Testis (tissue), 5 donors: ENCODE measurements at places on chromosomes 2 and 18.
A peak's percentile ranks its signal among the peaks of the same experiment; 100 is the strongest.

DNA sequence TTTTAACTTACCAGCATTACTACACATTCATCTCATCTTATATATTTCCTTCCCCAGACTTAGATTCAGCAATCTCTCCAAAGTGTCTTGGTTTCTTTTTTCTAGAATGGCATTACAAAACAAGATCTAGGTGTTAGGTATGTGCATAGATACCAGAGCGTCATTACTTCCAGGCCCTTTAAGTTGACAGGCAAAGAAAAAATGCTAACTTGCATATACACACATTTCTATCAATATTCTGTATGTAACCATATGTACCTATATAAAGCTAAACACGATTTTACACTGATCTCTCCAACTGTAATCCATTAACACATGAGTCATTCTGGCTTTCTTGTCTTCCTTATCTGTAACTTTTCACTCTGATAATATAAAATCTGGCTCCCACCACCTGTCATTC, 503.8 kb upstream of the NRXN1 start:
- DNase-seq = no peak
- no peak overlapping the region for H3K27ac ChIP-seq
- no peaks in the 10 kb centered on the region for H3K4me1 ChIP-seq
- H3K4me3 ChIP-seq = no peak overlapping the region

GRCh38 chr18:21741562-21742314, 1.1 kb downstream of the MIB1 start:
- peak overlapping the region; percentile 98 for H3K27ac ChIP-seq
- peak overlapping the region; percentile 99 for H3K4me3 ChIP-seq
- DNase-seq = peak; percentile 40
- no peaks in the 10 kb centered on the region for H3K36me3 ChIP-seq
- no peaks in the 10 kb centered on the region for H3K27me3 ChIP-seq

DNA sequence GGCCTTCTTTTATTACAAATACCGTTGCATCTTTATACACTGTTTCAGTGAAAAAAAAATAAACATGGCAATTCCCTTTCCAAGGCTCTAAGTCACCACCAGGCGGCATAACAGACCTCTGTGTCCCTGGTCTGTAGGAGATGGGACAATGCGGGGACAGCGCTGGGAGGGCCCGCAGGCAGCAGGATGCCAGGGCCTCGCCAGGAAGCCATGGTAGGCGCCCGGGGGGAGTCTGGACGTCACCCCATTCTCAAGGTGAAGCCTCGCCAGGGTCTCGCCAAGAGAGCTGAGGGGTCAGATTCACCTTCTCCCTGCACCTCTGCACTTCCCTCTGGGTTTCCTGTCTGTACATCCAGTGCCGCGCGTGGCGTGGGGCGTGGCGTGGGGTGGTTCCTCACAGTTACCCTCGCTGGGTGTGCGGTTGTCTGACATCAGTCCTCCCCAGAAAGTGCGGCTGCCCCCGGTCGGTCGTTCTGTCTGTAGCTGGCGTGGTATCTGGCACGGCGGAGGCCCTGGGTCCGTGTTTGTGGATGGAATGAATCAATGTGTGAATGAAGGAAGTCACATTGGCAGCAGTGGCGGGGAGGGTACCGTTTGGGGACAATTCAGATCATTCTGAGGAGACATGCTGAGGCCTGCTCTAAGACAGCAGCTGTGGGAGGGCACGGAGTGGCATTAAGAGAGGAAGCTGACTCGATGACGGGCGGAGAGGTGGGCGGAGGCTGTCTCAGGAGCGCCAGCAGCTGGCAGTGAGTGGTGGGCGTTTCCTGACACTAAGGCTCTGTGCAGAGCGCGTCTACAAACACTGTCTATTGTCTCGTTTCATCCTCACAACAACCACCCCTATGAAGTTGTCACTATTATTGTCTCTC, 46.0 kb downstream of the LRRFIP1 start:
- no peak overlapping the region for H3K4me3 ChIP-seq
- H3K36me3 ChIP-seq = no peaks in the 10 kb centered on the region
- H3K27me3 ChIP-seq = no peaks in the 10 kb centered on the region

- no peaks in the 10 kb centered on the region for H3K36me3 ChIP-seq
- no peaks in the 10 kb centered on the region for H3K27me3 ChIP-seq
- no peak for DNase-seq
- no peaks in the 10 kb centered on the region for H3K4me1 ChIP-seq
Observed at GRCh38 chr2:156537141-156537540, 101.0 kb downstream of the GPD2 start.

GRCh38 chr2:179201869-179202268, 62.8 kb downstream of the SESTD1 start:
- H3K4me1 ChIP-seq = no peaks in the 10 kb centered on the region
- no peak overlapping the region for H3K4me3 ChIP-seq
- no peak for DNase-seq

- no peaks in the 10 kb centered on the region for H3K27me3 ChIP-seq
- no peaks in the 10 kb centered on the region for H3K4me1 ChIP-seq
- no peak overlapping the region for H3K27ac ChIP-seq
- DNase-seq = no peak
- H3K4me3 ChIP-seq = no peak overlapping the region
Observed at GRCh38 chr2:136051725-136052048, 66.3 kb upstream of the DARS1 start.

GRCh38 chr2:59249441-59250306, 1008.5 kb upstream of the FANCL start:
- H3K27me3 ChIP-seq = no peaks in the 10 kb centered on the region
- no peaks in the 10 kb centered on the region for H3K36me3 ChIP-seq
- H3K27ac ChIP-seq = no peak overlapping the region
- no peak overlapping the region for H3K4me3 ChIP-seq
- peak; percentile 16 for DNase-seq

DNA sequence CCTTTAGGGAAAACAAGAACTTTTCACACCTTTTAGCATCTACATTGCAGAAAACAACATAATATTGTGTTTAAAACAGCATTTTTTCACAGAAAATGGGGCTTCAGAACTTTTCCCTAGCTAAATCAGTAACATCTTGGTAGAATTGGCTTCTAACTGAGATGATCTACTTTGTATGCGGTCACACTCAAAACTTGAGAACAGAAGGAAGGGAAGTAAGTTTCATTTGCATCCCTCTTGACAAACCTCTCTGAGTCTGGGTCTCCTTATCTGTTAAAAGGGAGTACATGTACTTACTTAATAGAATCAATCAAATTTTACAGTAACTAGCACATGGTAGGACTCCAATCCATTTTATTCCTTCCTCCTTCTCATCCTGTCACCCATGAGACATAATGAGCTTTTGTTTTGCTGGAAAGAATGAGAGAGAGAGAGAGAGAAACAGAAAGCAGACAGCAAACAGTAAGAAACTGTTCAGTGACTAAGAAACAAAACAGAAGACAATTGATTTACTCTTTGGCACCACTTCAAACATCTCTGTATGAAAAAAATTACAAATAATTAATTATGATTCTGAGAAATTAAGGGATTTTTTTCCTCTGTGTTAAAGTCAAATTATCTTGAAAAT, 387.3 kb downstream of the SATB2 start:
- H3K36me3 ChIP-seq = no peaks in the 10 kb centered on the region
- H3K27me3 ChIP-seq = no peaks in the 10 kb centered on the region
- DNase-seq = no peak

- no peak overlapping the region for H3K27ac ChIP-seq
- H3K27me3 ChIP-seq = no peaks in the 10 kb centered on the region
- no peak overlapping the region for H3K4me3 ChIP-seq
- no peaks in the 10 kb centered on the region for H3K4me1 ChIP-seq
- no peak for DNase-seq
Observed at GRCh38 chr2:181304011-181304844, 153.0 kb upstream of the ITGA4 start.

GRCh38 chr2:67631483-67631882, 234.3 kb downstream of the ETAA1 start:
- no peak for DNase-seq
- H3K27ac ChIP-seq = no peak overlapping the region
- H3K36me3 ChIP-seq = no peaks in the 10 kb centered on the region
- H3K4me1 ChIP-seq = no peaks in the 10 kb centered on the region
- H3K4me3 ChIP-seq = no peak overlapping the region
- no peaks in the 10 kb centered on the region for H3K27me3 ChIP-seq

DNA sequence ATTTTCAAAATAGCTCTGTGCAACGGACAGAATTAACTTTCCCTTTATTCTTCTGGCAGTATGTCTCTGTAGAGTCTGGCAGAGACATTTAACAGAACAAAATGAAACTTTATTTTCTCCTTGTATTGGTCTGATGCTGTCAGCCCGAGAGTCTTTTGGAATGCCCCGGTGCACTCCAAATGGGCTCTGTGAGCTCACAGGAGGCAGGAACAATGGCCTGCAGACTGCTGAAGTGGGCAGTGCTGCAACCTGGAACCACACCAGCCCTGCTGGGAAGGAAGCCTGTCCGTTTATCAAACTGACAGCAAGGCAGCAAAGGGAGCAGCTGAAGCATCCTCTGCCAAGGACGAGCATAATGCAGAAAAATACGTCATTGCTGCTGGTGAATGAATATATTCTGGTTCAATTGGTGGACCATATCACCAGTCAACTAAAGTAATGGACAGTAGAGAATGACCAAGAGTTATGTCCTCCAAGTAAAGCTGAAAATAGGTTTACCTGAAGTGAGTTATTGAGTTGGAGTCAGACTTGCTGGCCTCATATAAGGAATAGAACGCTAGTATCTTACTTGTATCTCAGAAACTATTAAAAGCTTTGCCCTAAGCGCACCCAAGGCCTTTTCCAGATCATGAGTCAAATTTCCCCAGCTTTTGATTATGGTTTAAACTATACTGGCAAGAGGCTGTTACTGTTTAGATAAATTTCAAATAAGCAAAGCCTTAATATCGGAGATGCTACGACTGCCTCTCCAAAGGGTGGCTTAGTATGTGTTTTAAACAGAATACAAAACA, 207.6 kb upstream of the TANK start:
- no peak overlapping the region for H3K4me3 ChIP-seq
- no peaks in the 10 kb centered on the region for H3K36me3 ChIP-seq
- DNase-seq = peak; percentile 18
- H3K27me3 ChIP-seq = no peaks in the 10 kb centered on the region
- peaks cover 4% of the 10 kb centered on the region for H3K4me1 ChIP-seq
